Osteocyte (in vitro differentiated cells): ENCODE measurements at places on chromosomes 16 and 17. TPM values are rescaled to one million over a fixed set of nuclear protein-coding genes. Genes with fewer than 3 reads are reported as not detected.

DNA sequence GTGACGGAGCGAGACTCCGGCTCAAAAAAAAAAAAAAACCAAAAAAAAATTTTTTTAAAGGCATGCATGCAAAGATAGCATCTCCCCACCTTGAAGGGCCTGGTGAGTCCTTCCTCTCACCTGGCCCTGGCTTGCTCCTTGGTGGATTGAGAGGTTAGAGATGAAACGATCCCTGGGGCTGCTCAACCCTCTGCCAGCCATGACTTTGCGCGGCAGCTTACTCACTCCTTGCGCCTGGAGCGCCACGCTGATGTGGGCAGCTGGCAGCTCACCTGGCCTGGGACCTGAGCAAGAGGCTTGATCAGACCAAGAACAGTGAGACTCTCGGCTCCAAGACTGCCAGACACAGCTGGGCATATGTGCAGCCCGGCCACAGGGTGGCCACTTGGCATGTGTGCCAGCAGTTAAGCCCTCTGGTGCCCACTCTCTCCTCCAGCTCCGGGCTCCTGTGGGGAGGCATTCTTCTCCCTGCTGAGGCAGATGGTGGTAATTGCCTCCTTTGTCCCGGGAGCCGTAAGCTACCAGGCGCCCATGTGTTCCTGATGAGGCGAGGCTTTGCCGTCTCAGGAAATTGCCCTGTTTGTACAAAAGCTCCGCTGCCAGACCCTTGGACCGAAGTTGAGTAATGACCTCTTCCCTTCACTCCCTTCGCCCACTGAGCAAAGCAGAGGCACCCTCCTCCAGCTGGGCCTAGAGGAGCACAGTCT is 5.1 kb upstream of the EVPL start:
- DNase-seq: no peak
- H3K4me3 ChIP-seq: no peak overlapping the region
- H3K4me1 ChIP-seq: peaks cover 12% of the 10 kb centered on the region
- H3K27me3 ChIP-seq: no peaks in the 10 kb centered on the region
- H3K27ac ChIP-seq: no peak overlapping the region

- H3K4me3 ChIP-seq: no peak overlapping the region
- H3K36me3 ChIP-seq: no peaks in the 10 kb centered on the region
- peaks cover 19% of the 10 kb centered on the region for H3K27me3 ChIP-seq
- no peak overlapping the region for H3K27ac ChIP-seq
These were observed 36.6 kb upstream of the EMP2 start for GRCh38 chr16:10616756-10617640.

DNA sequence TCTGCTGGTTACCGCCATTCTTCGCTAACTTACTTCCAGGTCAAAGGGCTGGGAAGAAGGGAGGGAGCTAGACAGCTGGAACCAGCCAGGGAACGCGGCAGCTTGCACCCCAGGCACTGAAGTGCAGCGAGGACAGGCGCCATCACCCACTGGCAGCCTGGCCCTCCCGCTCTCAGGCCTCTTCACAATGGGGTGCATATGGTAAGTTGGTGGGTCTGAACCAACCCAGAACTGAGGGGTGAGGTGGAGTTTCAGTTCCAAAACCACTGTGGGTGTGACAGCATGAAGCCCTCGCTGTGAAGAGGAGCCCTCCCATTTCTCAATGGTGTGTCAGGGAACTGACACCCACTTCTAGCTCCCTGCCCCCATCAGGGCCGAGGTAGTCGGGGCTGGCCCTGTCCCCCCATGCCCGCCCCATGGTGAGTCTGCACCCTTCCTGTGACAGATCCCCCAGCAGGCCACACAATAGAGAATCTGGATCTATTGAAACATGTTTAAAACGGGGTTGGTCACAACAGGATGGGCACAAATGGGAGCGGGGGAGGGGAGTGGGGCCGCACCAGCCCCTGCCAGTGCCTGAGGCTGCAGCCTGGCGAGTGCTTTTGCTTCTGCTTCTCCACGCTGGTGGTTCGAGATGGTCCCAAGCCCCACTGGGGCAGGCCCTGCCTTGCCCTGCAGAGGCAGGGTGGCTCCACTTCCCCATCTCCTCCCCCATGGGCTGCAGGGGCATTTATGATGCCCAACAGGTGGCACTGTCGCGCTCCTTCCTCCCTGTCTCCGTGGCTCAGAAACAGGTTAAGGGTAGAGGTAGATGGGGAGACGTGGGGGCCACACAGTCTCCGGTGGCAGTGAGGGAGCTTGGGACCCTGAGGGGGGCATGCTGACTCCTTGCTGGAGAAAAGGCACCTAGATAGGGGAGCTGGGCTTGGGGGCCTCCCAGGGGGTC is 2.3 kb downstream of the LIMD2 start:
- H3K4me3 ChIP-seq: peak overlapping the region; percentile 45
- peaks cover 3% of the 10 kb centered on the region for H3K36me3 ChIP-seq
- peaks cover 28% of the 10 kb centered on the region for H3K4me1 ChIP-seq
- no peak for DNase-seq

DNA sequence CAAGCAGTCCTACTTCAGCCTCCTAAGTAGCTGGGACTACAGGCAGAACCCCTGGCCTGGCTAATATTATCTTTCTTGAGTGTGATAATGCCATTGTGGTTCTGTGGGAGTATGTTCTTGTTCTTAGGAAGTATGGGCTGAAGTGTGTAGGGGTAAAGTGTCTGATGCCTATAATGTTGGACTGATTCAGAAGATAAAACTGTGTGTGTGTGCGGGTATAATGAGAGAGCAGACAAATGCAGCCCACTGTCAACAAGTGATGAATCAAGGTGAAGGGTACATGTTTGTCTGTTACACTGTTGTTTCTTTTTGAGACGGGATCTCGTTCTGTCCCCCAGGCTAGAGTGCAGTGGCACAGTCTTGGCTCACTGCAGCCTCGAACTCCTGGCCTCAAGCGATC is 127.5 kb downstream of the CLEC16A start:
- H3K27me3 ChIP-seq: no peaks in the 10 kb centered on the region
- H3K4me3 ChIP-seq: no peak overlapping the region
- DNase-seq: no peak
- no peak overlapping the region for H3K27ac ChIP-seq

DNA sequence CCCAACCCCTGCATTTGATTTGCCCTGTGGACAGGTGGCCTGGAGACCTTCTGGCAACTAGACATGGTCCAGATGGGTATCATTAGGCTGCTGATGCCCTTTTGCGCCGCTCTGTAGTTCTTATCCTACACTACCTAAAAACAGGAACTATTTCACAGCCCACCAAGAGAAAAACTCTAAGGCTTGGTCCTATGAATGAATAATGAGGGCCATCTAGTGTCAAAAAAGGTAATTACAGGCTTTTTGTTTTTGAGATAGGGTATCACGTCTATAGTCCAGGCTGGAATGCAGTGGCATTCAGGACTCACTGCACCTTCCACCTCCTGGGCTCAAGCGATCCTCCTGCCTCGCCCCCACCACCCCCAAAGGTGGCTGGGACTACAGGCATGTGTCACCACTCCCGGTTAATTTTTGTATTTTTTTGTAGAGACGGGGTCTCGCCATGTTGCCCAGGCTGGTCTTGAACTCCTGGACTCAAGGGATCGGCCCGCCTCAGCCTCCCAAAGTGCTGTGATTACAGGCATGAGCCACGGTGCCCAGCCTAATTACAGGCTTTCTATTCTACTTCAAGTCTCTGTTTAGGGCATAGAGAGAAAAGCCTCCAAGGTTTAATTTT is 20.9 kb downstream of the COIL start:
- no peak overlapping the region for H3K4me3 ChIP-seq
- H3K4me1 ChIP-seq: no peaks in the 10 kb centered on the region
- no peak for DNase-seq
- no peak overlapping the region for H3K27ac ChIP-seq

GRCh38 chr17:76791053-76791980 is 53.4 kb downstream of the MFSD11 start:
- no peaks in the 10 kb centered on the region for H3K36me3 ChIP-seq
- no peaks in the 10 kb centered on the region for H3K27me3 ChIP-seq
- H3K4me3 ChIP-seq: peak overlapping the region; percentile 66
- peaks cover 22% of the 10 kb centered on the region for H3K4me1 ChIP-seq

DNA sequence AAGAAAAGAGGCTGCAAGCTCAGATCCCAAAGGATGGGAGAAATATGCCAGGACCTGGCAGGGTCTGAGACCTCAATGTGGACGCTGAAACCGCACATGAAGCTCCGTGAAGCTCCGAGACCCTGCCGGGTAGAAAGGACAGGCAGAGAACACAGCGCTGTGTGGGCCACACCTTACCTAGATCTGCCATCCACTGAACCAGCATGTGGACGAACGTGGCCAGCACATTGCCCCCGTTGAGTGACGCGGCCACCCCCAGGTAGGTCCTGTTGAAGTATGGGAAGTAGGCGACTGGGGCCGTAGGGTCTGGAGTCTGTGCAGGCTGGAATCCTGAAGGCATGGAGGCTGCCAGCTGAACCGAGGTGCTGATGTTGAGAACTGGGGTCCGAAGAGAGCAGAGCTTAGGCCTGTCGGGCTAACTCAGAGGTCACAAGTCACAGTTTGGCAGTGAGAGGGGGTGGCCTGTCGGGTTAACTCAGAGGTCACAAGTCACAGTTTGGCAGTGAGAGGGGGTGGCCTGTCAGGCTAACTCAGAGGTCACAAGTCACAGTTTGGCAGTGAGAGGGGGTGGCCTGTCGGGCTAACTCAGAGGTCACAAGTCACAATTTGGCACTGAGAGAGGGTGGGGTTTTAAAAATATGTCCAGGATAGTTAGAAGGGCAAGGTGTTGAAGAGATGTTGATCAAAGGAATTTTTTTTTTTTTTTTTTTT is 6.1 kb upstream of the TRPV1 start:
- no peaks in the 10 kb centered on the region for H3K4me1 ChIP-seq
- DNase-seq: no peak
- no peaks in the 10 kb centered on the region for H3K27me3 ChIP-seq

Gene NT5M
- total RNA-seq: 3.5 and 3.7 TPM in 2 replicates

Gene RNF222
- not detected in 2 replicates for total RNA-seq

Gene ADAD2
- not detected in 2 replicates for total RNA-seq

Gene KRTAP2-2
- total RNA-seq: not detected in 2 replicates
